GM23338 (cell line): ENCODE measurements at places on chromosomes 13 and 19. TPM values are rescaled to one million over a fixed set of nuclear protein-coding genes. Genes with fewer than 3 reads are reported as not detected.

The ZNF835 gene
- 0.31 and 1.7 TPM in 2 replicates for total RNA-seq

The ZNF8 gene
- 27.4 and 30.3 TPM in 2 replicates for total RNA-seq

The PSG5 gene
- not detected in 2 replicates for total RNA-seq

DNA sequence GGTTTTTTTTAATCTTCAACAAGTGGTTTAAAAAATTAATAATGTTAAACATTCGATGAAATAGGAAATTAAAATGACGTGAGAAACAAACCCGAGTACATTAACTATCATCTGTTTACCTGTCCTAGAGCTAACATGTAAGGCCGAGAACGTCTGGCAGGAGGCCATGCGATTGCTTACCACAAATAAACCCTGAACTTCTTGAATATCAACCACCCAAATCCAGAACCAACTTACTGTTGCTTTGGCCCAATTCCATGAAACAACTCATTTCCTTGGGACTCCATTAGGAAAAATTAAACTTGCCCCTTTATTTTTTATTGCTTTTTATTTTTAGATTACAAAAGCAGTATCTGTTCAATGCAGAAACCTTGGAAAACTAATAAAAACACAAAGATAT, 228.9 kb upstream of the IRS2 start:
- H3K27ac ChIP-seq = no peak overlapping the region
- H3K4me3 ChIP-seq = no peak overlapping the region
- no peaks in the 10 kb centered on the region for H3K36me3 ChIP-seq

GRCh38 chr19:39474139-39474620, 6.5 kb upstream of the TIMM50 start:
- H3K27me3 ChIP-seq = no peaks in the 10 kb centered on the region
- DNase-seq = peak; percentile 87
- no peak overlapping the region for H3K4me3 ChIP-seq
- peaks cover 24% of the 10 kb centered on the region for H3K36me3 ChIP-seq
- peak overlapping the region; percentile 63; the same call in 1 of the 2 replicates for H3K27ac ChIP-seq
- no peaks in the 10 kb centered on the region for H3K4me1 ChIP-seq

- H3K27me3 ChIP-seq = no peaks in the 10 kb centered on the region
- no peaks in the 10 kb centered on the region for H3K36me3 ChIP-seq
- peak overlapping the region; percentile 92 for H3K4me3 ChIP-seq
Observed at GRCh38 chr19:56595548-56595899, 422 bp downstream of the ZNF71 start.

DNA sequence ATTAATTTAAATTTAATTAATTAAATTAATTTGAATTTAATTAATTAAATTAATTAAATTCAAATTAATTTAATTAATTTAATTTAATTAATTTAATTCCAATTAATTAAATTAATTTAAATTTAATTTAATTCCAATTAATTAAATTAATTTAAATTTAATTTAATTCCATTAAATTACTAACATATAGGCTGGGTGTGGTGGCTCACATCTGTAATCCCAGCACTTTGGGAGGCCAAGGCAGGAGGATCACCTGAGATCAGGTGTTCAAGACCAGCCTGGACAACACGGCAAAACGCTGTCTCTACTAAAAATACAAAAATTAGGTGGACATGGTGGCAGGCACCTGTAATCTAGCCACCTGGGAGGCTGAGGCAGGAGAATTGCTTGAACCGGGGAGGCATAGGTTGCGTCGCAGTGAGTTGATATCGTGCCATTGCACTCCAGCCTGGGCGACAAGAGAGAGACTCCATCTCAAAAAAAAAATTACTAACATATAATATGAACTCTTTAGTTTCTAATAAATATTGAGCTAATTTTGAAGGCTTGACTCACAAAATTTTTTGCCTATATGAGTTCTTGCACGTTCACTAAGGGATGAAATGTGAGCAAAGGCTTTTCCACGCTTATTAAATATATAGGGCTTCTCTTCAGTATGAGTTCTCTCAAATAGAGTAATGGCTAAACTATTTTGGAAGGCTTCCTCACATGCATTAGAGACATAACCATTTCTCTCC, 9.0 kb upstream of the USP29 start:
- peaks cover 14% of the 10 kb centered on the region for H3K27me3 ChIP-seq
- H3K36me3 ChIP-seq = peaks cover 3% of the 10 kb centered on the region; the same call in 1 of the 2 replicates
- no peak overlapping the region for H3K4me3 ChIP-seq
- DNase-seq = peak; percentile 6

GRCh38 chr13:32248801-32249200, 66.4 kb downstream of the ZAR1L start:
- no peak for DNase-seq
- no peaks in the 10 kb centered on the region for H3K4me1 ChIP-seq
- no peaks in the 10 kb centered on the region for H3K27me3 ChIP-seq
- H3K27ac ChIP-seq = no peak overlapping the region

DNA sequence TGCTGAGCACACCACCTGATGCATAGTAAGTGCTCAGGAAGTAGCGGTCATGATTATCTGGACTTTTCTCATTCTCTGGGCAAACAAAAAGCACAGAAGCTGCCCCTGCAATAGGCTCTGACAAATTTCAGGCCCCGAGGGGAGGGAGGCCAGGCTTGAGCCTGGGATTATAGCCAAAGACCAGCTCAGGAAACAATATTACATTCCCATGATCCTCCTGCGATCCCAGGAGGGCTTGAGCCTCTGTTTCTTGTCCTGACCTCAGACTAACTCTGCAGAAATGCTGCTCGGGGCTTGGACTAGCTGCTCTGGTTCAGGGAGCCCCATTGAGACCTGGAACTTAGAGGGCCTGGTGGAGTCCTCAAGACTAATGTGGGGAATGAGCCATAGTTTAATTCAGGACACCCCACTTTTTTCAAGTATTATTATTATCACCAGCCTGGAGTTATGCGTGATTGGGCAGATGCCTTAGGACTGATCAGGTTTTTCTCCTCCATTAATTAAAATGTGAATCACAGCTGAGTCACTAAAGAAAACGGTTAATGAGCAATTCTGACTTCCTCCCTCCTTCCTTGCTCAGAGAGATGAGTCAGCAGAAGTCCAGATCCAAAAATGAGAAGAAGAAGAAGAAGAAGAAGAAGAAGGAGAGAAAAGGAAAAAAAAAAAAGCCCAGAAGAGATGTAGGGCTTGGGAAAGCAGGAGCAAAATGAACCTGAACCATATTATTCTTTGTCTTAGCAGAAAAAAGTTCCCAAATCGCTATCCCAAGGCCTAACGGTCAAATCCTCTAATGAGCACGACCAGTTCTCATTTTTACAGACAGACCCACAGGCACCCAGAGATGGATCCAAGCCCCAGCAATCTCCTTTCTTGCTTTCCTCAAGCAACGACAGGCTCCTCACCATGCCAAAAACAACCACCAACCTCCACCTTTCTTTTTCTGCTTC, 107.2 kb downstream of the CACNA1A start:
- H3K27ac ChIP-seq = peak overlapping the region; percentile 76; the same call in 1 of the 2 replicates
- no peaks in the 10 kb centered on the region for H3K36me3 ChIP-seq
- peaks cover 9% of the 10 kb centered on the region; the same call in 1 of the 2 replicates for H3K4me1 ChIP-seq
- no peaks in the 10 kb centered on the region for H3K27me3 ChIP-seq
- no peak for DNase-seq

The ZC3H13 gene
- 25.6 and 39.6 TPM in 2 replicates for total RNA-seq

The IGFL2 gene
- total RNA-seq = not detected in 2 replicates

DNA sequence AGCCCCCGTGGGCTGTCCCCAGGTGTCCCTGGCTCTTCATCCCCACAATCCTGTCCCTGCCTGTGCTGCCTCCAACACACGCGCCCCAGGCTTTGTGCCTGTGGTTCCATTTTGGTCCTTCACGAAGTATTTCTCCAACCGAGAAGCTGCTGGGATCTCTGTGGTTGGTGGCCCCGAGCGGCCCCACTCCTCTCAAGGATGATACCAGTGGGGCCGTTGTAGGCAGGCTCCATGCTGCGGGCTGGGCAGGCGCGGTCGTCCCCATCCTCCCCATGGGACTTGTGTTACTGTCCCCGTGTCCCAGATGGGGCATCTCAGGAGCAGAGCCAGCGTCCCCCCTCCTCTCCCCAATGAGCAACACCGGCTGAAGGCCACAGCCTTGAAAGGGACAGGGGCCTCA, 3.7 kb upstream of the ZNF554 start:
- no peaks in the 10 kb centered on the region for H3K4me1 ChIP-seq
- H3K36me3 ChIP-seq = no peaks in the 10 kb centered on the region; the same call in 1 of the 2 replicates
- no peak overlapping the region for H3K27ac ChIP-seq
- DNase-seq = no peak

The ERCC1 gene
- total RNA-seq = 39.0 and 45.9 TPM in 2 replicates

The PRDX2 gene
- total RNA-seq = 465 and 486 TPM in 2 replicates

GRCh38 chr13:76474356-76474755, 411.8 kb downstream of the KCTD12 start:
- no peak overlapping the region for H3K4me3 ChIP-seq
- no peak for DNase-seq
- H3K27me3 ChIP-seq = no peaks in the 10 kb centered on the region
- H3K27ac ChIP-seq = no peak overlapping the region

DNA sequence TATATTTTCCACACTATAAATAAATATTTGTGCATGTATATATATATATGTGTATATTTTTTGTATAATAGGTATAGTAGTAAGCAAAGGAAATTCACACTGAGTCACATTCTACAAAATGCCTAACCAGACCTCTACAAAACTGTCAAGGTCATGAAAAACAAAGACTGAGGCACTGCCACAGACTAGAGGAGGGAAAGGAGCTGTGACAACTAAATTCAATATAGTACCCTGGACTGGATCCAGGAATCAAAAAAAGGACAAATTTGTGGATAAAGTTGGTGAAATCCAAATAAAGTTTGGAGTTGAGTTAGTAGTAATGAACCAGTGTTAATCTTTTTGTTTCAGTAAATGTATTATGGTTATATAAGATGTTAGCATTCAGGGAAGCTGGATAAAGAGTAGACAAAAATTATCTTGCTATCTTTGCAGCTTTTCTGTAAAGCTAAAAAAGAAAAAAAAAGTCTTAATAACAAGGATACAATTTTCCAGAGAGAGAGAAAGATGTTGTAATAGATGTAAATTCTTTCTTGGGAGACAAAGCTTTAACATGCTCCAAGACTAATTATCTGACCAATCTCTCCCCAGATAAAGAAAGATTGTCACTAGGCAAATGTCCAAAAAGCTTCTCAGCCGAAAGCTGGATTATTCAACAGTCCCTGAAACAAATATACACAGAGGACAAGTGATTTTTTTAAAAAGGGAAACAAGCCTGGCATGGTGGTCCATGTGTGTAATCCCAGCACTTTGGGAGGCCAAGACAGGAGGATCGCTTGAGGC, 19.1 kb downstream of the SYDE1 start:
- no peaks in the 10 kb centered on the region for H3K27me3 ChIP-seq
- H3K27ac ChIP-seq = no peak overlapping the region
- H3K36me3 ChIP-seq = no peaks in the 10 kb centered on the region
- H3K4me1 ChIP-seq = 0 out of 2 replicates have a peak, but pooled peaks cover 3% of the 10 kb centered on the region
- no peak for DNase-seq

GRCh38 chr13:32731576-32731975, 145.3 kb downstream of the PDS5B start:
- no peak overlapping the region for H3K4me3 ChIP-seq
- no peak for DNase-seq
- no peaks in the 10 kb centered on the region for H3K27me3 ChIP-seq
- peaks cover 4% of the 10 kb centered on the region for H3K4me1 ChIP-seq
- no peak overlapping the region for H3K27ac ChIP-seq

GRCh38 chr13:22800526-22801401, 380.0 kb upstream of the SGCG start:
- H3K4me3 ChIP-seq = no peak overlapping the region
- no peaks in the 10 kb centered on the region for H3K36me3 ChIP-seq
- no peaks in the 10 kb centered on the region for H3K27me3 ChIP-seq
- no peak overlapping the region for H3K27ac ChIP-seq
